ENCODE measurements at places on chromosomes 2 and 18.

DNA sequence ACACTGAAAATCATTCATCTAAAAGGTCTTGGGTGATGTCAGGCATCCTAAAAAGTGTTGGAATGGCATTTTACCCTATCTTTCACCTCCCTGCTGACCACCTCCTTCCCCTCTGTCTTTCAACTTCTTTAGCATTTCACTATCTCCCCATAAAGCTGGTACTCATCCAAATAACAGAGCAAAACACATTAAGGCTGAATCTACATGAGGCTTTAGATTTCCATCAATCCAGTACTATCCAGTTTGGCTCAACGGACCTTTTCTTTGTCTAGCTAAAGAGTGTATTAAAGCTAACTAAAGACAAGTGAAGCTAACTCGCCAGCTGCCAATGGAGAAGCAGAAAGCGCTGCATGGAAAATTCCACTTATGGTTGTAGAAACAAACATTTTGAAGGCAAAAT, 122.5 kb upstream of the NCKAP5 start:
- DNase-seq, result no peak

DNA sequence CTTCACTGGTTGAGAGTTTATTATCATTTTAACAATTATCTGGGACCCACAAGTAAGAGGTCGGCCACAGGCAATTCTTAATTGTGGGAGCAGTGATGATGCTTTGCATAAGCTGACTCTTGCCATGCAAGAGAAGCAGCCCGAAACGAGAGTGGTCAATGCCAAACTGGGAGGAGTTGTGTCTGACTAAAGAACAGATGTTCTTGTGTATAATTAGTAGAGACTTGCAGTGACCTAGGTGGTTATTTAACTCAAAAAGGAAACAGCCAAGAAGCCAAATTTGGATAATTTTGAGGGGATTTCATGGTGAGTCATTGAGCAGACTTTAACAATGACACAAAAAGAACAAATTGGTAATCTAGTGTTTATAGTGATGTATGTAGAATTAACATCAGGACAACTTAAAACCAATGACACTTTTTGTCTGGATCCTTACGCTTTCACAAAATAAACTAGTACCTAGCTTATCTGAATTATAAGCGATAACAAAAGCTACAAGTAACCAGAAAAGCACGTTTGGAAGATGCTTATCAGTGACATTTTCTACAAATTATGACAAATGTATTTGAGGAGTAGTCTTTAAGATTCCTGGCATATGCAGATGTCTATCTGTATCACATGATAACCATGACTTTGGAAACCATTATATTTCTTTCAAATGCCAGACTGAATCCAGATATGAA, 184.7 kb upstream of the DLGAP1 start:
- DNase-seq, result no peak

DNA sequence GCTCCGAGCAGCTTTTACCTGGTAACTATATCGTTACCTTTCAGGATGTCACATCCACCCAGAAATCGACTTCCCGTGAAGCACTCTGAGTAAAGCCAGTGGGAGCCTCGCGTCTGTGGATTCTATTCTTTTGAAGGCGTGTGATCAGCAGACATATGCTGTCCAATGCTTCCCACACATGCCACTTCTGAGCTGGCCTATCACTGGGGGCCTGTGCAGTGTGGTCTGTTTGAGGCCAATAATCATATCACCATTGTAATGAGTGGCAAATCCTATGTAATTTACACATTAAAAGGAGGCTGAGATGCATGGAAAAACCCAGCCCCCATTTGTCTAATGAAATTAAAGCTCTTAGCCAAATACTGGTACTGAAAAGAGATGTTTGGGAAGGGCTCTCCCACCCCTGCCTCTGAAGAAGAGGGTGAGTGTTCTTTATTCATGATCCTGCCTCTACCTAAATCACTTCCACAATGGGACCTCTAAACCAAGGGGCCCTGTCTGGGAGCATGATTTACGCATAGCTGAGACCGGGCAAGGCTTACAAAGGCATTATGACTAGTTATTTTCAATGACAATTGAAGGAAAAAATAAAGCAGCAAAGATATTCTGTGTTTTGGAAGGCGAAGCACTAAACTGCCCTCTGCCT, 686.8 kb downstream of the ZEB2 start:
- DNase-seq, result no peak

GRCh38 chr18:23618862-23619387, 32.6 kb upstream of the NPC1 start:
- peak; percentile 74 for DNase-seq

GRCh38 chr2:147558620-147559019, 286.2 kb upstream of the ACVR2A start:
- DNase-seq, result no peak

DNA sequence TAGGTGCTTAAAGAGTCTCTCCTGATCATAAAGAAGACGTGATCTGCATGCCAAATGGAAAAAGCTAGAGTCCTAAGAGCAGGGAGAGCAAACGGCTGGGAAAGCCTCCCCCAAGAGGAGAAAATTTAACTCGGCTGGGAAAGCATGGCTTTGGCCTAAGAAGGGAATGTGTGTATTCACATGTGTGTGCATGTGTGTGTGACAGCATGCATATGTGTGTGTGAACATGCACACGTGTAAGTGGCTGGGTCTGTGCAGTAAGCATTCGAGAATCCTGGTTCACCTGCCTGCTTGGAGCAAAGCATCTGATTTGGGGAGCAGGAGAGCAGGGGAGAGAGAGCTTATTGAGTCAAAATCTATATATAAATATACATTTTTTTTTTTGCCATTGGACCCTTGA, 30.1 kb upstream of the BCL11A start:
- no peak for DNase-seq
